SJSA1 (cell line): ENCODE measurements at places on chromosomes 2 and 18.
A peak's percentile ranks its signal among the peaks of the same experiment; 100 is the strongest.

GRCh38 chr2:197241596-197241995 is 69.0 kb downstream of the ANKRD44 start:
- DNase-seq, result no peak

GRCh38 chr2:231117922-231118613 is 6.8 kb downstream of the HTR2B start:
- DNase-seq, result no peak

GRCh38 chr2:69798290-69798908 is 31.1 kb upstream of the GMCL1 start:
- peak; percentile 51 for DNase-seq

DNA sequence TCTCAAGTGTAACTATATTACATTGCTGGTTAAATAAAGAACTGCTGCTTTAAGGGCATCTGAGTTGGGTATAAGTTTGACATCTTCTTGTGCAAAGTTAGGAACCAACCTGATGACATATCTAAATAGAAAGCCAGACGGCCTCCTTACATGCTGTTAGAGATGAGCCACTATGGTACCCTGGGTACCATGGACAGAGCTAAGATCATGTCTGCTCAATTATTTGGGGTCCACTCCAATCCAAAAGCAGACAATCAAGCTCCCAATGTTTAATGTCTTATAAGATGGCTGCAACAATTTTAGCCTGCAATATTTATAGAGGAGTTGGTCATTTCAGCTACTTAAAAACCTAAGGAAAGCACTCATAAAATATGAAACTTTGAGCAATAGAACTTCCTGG is 86.2 kb downstream of the UPP2 start:
- DNase-seq, result no peak

DNA sequence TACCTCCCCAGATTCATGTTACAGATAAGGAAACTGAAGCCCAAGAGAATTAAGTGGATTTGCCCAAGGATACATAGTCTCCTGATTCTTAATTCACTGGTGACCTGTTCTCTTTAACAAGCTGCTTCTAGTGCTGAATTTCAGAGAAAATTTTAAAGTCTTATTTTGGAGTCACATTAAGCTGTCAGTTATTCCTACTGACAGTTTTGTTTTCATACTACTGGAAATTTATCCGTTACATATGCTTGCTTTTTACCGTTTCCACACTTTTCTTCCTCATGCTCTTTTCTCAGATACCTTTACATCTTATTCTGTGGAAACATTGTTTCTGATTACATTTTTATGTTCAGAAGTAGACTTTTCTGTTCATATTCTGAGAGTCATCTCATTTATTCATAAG is 1.3 kb downstream of the MOB4 start:
- no peak for DNase-seq

- DNase-seq, result no peak
Measured at GRCh38 chr2:200795028-200795440, 16.7 kb upstream of the BZW1 start.

- no peak for DNase-seq
Measured at GRCh38 chr2:203664029-203664755, 42.2 kb upstream of the CD28 start.
